Right forelimb (tissue), 1 donor: ENCODE measurements at places on chromosomes 5 and 9.

DNA sequence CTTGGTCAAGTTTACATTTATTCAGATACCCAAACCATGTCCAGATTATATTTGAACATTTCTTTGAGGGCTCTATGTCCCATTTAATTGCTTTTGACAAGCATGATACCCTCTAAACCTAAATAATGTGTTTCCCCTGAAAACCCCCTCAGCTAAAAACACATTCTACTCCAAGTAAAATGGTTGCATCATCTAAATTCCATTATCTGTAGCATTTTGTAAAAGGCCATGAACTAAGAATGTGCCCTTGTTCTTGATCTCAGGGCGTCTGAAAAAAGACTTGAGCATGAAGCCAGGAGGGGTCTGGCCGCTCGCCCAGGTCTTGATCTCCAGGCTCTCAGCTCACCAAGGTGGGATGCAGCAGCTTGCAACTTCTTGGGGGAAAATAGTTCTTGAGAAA, 53.5 kb upstream of the ERCC6L2 start:
- DNase-seq: no peak

DNA sequence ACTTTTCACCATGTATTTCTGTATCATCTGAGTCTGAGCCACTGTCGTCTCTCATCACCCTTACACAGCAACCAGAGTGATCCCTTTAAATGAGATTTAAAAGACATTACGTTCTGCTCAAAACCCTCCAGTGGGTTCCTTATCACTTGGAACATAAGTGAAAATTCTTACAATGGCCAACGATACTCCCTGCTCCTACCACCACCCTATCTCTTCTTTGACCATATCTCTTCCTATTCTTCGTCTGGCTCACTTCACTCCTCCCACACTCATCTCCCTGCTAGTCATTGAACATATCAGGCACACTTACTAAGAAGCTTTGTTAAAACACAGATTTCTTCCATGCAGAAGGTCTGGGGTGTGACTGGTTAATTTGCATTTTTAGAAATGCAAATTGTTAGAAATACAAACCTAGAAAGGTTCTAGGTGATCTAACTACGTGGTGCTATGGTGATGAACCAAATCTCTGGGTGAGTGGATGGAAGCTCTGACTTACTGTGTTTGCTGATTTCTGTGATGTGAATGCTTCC, 166.6 kb upstream of the CD180 start:
- DNase-seq: no peak

DNA sequence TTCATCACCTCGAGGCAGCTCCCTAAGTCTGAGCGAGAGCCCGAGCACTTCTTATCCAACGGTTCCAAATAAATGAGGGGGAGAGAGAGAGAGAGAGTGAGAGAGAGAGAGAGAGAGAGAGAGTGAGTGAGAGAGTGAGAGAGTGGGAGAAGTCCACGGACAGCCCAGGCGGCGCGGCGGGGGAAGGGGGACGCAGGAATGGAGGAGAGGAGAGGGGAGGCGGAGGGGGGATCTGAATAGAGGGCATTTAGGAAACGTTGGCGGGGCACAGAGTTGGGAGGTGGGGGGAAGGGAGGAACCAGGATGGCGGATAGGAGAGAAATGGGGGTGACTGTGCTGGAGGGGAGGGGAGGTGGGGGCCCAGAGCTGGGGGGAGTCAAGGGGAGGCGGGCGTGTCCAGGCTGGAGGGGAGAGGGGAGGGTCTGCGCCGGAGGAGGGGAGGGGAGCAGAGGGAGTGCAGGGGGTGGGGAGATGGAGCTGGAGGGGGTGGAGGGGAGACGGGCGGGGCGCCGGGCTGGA, 398 bp upstream of the BASP1 start:
- DNase-seq: peak; percentile 87

DNA sequence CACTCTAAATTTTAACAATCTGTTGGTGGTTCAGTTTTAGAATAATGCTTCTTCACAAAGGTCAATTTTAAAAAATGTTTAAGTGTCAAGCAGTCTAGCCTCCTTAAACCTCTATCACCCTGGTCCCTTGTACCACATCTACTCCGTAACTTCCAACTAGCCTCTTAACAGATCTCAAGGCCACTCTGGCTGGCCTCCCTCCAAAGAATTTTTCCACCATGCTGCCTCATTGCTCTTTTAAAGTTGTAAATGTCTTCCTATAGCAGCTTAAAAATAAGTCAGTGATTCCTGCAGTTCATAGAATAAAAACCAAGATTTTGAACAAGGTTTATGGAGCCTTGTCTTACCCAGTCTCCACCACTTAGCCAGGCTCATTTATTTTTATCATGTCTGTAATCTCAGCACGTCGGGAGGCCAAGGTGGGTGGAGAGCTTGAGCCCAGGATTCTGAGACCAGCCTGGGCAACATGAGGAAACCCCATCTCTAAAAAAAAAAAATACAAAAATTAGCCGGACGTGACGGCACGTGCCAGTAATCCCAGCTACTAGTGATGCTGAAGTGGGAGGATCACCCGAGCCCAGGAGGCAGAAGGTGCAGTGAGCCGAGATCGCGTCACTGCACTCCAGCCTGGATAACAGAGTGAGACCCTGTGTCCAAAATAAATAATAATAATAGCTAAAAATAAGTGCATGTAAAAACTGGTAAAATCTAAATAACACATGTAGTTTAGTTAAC, 924.9 kb upstream of the DMAC1 start:
- DNase-seq: no peak

DNA sequence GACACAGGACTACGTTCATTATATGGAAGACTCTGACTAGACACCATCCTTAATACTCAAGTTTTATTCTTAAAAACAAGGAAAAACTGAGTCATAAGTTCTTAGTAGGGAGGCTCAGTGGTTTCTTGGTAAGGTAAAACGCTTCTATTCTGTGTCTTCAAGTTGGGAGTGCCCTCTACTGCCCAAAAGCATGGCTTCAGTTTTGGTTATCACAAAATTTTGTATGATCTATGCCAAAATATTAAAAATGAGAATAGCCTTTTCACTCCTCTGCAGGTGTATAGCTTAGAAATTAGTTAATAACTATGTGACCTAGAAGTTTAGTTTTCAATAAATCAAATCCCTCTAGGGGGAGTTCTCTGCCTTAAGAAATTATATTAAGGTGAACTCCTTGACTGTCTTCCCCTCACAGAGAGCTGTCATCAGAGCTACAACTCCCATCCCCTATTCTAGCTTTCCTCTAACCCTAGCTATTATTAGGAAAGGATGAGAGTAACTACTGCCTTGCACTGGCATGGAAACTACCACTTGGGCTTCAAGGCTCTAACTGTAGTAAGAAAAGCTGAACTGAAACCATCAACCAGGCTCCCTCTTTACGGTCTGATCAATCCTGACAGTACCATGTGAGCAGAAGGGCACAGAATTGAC, 189.7 kb downstream of the GNAQ start:
- no peak for DNase-seq

DNA sequence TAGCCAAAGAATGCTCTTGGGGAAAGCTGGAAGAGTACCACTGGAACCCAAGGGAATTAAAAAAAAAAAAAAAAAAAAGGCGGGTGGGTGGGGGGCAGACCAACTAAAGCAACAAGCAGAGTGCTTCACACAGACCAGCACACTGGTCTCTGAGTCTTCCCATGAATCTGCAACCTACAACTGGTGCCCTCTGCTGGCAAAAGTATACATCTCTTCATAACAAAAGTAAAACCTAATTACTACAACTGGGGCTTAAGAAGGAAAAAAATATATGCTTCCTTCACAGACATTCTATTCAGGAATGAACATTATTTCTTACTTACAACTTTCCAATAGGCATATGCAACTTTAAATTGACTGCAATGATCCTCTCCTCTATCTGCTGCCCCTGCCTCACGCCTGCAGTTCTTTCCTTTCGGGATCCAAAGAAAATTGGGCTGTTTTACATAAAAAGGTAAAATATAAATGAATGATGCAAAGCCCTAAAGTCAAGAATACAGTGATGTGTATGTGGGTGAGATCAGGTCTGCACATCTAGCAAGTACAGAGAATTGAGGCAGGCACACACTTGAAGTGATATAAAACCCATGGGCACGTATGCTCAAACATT, 7.2 kb upstream of the KLHL3 start:
- DNase-seq: no peak

GRCh38 chr9:3329361-3329760, 196.4 kb downstream of the RFX3 start:
- DNase-seq: no peak

DNA sequence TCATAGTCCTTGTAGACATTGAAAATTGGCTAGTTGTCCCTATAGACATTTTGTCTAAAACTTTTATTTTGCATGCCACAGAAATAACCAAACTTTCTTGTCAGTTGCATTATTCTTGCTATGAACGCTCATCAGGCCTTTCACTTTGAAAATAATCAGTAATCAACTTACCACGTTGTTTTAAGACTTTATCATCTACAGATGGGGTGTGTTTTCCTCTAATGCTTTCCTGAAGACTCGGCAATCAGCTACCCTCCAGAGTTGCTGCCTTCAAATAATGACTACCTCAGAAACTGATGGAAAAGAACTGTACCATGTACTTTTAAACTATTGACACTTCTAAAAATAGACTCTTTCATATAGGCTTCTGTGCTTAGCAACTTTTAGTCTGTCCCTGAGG, 33.5 kb upstream of the HSPB3 start:
- no peak for DNase-seq

DNA sequence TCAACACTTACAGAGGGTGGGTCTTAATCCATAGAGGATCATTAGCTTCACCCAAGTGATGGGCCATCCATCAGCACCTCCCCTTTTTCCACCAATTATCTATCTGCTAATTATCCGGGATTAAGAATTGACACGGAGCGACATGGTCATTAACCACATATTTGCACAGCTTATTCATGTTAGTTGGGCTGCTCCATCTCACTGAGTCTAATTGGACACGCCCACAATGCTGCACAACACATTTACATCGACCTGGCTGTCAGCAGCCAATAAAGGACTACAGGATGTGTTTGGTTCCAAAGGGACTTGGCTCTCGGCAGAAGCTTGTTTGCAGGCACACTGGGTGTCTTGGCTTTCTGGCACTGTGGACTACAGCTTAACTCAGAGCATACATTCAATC, 21.6 kb downstream of the FOXE1 start:
- no peak for DNase-seq

DNA sequence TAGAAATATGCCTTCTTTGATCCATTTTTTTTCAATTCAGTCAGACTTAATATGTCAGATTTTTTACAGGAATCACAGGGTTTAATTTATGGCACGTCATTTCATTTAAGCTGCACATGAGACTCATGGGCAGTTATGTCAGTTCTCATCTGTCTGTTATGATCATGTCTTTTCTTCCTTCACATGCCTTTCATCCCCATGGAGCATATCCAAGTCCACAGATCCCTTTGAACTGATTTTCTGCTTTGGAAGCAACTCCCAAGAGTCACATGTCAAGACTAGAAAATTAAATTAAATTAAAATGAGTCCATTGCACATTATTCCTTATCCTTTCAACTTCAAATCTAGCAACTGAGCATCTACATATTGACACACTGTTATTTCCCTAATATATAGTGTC, 1274.0 kb upstream of the C9orf72 start:
- DNase-seq: no peak

- no peak for DNase-seq
Measured at GRCh38 chr5:136064510-136064909, 35.7 kb downstream of the TGFBI start.

DNA sequence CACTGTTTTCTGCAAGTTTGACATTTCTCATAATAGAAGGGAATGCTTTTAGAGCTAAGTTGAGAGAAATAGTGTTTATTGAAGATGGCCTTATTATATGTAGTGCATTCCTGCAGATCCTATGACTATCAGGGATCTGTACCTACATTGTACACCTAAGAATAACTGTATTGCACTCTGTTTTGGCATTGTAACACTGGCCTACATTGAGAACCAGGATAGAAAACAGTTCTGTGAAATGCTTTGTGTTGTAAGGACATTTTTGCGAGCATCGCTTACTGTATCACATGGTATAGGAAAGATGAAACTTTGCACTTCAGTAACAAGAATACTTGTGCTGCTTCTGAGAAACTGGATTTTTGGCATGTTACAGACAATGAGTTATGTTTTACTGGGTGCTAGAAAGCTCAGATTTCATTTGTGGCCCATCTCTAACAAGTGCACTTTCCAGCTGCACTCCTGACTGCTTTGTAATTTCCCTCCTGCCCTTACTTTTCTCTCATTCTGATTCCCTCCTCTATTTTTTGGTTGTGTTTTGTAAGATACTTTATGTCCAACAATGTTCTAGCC, 30.6 kb downstream of the C9orf85 start:
- no peak for DNase-seq

- DNase-seq: no peak
Measured at GRCh38 chr9:37144762-37145161, 24.4 kb downstream of the ZCCHC7 start.

GRCh38 chr5:55033568-55033967, 9.5 kb downstream of the GZMK start:
- DNase-seq: no peak

DNA sequence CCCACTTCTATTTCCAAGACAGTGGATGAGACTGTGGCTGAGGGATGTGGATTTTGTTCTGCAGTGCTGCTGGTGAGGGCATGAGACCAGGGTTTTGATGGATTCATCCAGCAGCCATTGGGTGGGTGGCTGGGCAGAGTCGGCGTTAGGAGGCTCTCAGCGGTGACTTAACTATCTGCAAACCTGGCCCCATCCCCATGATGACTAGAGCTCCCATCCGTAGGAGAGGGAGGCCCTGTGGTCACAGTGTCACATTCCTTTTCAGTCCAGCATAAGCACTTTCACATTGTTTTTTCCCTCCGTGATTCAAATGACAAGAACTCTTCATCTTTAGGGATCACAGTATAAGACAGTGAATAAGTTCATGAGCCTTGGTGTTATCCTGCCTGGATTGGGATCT, 60.4 kb upstream of the SPRY4 start:
- no peak for DNase-seq

DNA sequence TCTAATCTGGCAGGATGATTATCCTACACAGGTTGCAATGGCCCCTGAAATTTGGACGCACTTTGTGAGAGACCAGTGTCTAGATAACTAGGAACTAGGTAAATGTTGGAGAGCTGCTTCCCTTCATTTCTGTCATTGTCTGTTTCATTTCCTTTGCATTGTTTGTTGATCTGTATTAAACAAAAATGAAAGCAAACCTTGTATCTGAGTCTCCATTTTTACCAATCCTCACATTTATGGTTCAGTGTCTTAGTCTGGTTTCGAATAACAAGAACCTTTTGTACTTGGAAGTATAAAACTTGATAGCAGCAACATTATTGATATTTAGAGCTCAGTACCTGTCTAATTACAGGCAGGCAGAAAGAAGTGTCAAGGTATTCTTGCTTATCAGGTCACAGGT, 105.5 kb downstream of the MRPS30 start:
- DNase-seq: no peak

DNA sequence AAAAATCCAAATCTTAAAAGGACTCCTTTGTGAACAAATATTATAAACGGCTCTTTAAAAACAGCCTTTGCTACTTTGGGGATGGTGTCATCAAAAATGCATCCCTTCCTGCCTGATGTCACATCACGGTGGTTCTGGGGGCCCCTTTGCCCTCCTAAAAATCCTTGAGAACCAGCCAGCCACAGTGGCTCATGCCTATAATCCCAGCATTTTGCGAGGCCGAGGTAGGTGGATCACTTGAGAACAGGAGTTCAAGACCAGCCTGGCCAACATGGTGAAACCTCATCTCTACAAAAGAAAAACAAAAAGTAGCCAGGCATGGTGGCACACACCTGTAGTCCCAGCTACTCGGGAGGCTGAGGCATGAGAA, 43.9 kb downstream of the FNBP1 start:
- DNase-seq: no peak
